ENCODE measurements at places on chromosomes 6 and 20.

DNA sequence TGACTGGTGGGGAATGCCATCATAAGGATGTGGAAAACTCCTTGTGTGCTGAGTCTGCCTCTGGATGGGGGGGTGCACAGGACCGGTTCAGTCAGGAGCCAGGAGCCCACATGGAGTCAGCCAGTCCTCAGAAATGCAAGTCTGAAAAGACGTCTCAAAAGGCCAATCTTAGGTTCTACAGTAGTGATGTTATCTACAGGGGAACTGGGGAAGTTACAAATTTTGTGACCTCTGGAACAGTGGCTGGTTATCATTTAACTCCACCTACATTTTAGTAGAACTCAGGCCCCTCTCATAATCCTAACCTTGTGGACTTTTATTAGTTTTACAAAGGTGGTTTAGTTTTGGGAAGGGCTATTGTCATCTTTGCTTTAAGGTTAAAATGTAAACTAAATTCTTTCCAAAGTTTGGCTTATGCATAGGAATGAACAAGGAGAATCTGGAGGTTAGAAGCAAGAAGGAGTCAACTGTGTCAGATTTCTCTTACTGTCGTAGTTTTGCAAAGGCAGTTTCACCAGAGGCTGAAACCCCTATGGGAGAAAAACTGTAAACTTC, 13.7 kb upstream of the TBC1D22B start:
- DNase-seq: no peak

DNA sequence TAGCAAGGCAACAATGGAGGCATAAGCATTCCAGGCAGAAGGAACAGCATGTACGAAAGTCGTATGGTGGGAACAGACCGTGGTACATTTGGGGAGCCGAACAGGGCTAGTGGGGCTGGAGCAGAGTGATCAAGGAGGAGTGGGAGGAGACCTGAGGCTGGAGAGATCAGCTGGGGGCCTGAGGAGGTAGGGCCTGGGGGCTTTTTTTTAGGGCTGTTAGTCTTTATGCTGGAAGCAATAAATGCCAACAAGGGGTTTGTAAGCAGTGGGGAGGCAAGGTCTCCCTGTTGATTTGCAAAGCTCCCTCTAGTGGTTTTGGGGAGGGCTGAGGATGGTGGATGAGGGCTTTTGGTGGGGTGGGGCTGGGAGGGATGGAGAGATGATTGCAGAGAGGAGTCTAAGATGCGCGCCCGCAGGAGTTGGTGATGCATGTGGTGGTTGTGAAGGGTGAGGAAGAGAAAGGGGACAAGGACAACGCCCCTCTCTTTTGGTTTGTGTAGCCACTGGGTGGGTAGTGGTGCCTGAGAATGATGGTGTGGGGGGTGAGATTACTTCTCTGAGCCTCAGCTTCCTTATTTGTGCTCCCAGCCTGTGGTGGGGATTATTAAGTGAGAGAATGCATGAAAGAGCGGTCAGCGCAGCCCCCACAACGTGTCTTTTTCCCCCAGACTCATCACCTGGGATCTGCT, 74.1 kb upstream of the TOX2 start:
- DNase-seq: peak; percentile 6

- peak; percentile 90 for DNase-seq
Measured at GRCh38 chr6:29708432-29709179, 14.6 kb upstream of the HLA-F start.

GRCh38 chr6:100678027-100678426, 203.1 kb downstream of the ASCC3 start:
- no peak for DNase-seq

DNA sequence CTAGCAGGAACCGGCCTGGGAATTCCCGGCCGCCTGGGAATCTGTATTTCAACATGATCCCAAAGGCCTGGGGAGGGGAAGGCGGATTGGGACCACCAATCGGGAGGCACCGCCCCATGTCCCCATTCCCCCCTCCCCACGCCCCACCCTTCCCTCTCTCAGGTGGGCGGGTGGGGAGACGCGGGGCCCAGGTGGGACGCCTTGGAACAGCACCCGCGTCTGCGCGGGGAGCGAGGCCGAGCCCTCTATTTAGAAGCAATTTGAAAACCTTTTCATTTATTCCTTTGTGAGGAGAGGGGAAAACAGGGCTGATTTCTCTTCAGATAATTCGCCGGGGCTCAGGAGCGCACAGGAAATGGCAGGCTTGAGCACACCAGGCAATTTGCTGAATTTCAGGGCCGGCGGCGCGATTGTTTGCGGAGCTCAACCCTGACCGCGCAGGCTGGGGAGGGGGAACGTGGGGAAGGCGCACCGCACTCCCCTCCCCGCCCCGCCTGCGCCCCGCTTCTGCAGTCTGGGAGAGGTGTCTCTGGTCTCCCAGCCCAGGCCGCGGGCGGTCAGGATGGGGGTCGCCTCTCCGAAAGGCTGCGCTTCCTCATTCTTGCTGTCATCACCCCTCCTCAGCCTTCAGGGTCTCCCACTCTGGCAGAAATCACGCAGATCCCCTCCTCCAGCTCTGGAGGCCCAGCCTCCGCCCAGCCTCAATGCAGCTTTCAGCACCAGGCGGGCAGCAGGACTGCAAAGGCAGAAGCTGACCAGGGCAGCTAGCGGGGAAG, 170.0 kb downstream of the GRM4 start:
- no peak for DNase-seq

All from naive thymus-derived CD8-positive, alpha-beta T cell (primary cell).